ENCODE measurements at places on chromosomes 6 and 20.
A peak's percentile ranks its signal among the peaks of the same experiment; 100 is the strongest.

- no peak for DNase-seq
Observed at GRCh38 chr6:75171986-75172385, 33.9 kb downstream of the COL12A1 start.

- DNase-seq, result no peak
Observed at GRCh38 chr6:1103021-1103420, 208.9 kb upstream of the FOXQ1 start.

DNA sequence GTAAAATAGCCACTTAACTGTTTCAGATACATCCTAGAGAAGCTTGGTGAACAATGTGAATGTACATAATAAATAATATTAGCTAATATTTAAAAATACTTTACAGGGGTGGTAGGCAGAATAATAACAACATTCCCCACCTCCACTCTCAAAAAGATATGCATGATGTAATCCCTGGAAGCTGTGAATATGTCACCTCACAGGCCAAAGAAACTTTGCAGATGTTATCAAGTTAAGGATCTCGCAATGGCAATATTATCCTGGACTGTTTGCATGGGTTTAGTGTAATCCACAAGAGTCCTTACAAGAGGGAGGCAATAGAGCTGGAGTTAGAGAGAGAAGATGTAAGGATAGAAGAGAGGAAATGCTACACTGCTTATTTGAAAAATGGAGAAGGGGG lies 7.0 kb upstream of the PTPRK start:
- DNase-seq, result no peak

- DNase-seq, result no peak
Observed at GRCh38 chr6:130943738-130944137, 116.5 kb downstream of the SMLR1 start.

DNA sequence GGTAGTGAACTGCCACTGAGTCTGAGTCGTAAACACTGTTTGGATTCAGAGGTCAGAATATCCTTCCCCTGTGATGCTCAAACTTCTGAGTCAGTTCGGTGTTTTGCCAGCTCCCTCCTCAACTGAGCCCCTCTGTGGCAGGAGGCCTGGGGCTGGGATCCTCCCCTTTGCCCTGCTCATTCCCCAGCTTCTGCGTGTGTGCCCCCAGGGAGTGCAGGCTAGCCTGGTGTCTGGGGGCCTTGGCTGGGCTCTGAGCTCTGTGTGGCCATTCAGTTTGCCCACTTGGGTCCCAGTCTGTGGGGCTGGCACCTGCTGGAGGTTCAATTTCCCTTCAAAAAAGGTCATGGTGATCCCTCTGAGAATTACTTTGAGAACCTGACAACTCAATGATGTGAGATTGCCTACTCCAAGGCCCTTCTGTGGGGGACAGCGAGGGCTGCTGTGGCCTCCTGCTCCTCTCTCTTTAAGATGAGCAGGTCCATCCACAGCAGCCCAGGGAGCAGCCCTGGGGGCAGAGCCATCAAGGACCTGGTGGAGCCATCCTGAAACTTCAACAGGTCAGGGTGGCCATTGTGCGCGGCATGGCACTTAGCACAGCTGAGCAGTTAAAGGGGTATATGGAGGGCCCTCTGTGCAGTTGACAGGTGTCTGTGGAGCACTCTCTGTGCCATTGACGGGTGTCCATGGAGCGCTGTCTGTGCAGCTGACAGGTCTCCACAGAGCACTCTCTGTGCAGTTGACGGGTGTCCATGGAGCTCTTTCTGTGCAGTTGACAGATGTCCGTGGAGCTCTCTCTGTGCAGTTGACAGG lies 147.2 kb downstream of the SYCP2 start:
- DNase-seq, result no peak

GRCh38 chr20:3258429-3258828 lies 19.4 kb upstream of the SLC4A11 start:
- DNase-seq, result no peak

DNA sequence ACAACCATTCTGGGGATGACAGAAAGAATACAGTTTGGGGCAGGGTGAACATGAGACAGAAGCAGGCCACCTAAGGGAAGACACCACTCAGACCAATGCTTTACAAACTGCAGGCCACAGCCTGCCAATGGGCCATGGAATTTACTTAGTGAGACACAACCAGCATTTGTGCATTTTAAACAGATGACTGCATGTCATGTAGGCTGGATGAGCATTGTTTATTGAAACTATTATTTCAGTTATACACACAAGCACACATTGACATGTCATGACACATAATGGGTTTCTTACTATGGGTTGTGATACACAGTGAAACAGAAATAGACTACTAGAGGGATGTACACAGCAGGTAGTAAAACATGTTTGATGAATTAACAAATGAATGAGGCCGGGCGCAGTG lies 8.0 kb downstream of the PGM3 start:
- no peak for DNase-seq

DNA sequence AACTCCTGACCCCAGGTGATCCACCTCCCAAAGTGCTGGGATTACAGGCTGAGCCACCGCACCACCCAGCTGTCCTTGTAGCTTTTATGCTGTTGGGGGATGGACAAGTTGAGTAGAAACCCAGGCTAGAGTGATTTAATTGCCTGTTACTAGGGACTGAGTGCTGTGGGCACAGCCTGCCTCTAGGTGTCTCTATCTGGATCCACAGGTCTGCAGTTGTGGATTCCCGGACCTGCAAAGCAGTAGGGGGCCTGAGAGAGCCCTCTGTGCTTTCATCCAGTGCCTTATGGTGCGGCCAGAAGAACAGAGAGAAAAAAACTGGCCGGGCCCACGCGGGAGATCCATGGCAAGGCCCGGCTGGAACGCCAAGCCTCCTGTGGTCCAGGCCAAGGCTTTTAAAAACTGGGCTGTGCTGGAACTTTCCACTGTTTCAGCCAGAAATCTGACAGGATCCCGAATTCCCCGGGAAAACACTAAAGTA lies 5.2 kb downstream of the SIRPA start:
- no peak for DNase-seq

- no peak for DNase-seq
Observed at GRCh38 chr6:37741757-37742400, 44.2 kb upstream of the MDGA1 start.

GRCh38 chr6:40377173-40377806 lies 209.9 kb downstream of the LRFN2 start:
- no peak for DNase-seq

DNA sequence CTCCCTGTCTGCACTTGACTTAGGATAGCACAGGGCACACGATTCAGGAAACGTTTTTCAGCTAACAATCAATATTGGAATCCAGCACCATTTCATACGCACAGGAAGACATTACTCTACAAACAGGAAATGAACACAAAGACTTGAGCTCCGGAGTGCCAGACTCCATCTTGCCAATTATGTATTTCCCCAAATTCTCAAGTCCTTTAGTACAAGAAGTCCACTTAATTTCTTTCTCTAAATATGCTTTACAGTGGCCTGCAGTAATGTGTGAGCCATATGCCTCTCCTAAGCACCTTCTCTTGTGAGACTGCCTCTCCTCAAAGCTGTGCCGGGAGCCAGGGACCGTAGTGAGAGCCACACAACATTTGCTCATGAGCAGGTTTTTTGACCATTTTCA lies 168.2 kb downstream of the THBS2 start:
- DNase-seq, result no peak

GRCh38 chr6:154277629-154278017 lies 79.0 kb downstream of the IPCEF1 start:
- no peak for DNase-seq

GRCh38 chr6:104788400-104788799 lies 71.3 kb downstream of the HACE1 start:
- no peak for DNase-seq

- DNase-seq, result no peak
Observed at GRCh38 chr20:60467771-60468170, 509.5 kb downstream of the CDH26 start.

DNA sequence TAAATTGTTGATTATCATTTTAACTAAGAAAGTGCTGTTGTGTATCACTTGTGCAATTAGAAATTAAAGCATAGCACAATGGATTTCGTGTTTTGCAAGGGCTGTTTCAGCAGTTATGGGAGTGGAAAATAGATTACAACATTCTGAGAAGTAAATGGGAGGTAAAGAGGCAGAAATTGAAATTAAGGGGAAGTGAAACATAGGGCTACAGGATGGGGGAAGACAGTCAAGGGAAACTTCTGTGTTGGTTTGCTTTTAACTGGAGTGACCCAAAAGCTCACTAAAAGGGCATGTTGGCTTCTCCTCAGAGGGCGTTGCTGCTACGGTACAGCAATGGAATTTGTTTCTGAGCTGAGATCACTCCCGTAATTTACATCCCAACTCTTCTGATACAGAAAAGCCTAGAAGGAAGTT lies 147.5 kb downstream of the BCAS1 start:
- no peak for DNase-seq

- DNase-seq, result no peak
Observed at GRCh38 chr6:13660893-13661292, 45.8 kb downstream of the NOL7 start.

DNA sequence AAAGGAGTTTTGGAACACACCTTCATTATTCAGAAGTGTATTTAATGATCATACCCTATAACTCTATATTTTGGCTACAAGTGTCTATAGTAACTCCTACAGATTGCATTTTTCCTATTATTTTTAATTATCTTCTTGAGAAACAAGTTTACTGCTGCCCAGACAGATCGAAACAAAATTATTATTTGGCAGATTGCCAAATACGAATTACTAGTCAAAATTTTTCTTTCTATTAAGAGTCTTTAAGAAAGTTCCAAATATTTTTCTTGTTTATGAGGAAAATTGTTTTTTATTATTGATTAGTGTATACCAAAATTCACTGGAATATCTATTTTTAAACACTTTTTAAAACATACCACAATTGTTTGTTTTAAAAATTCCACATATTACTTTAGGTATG lies 821.9 kb upstream of the SLC35B3 start:
- no peak for DNase-seq

DNA sequence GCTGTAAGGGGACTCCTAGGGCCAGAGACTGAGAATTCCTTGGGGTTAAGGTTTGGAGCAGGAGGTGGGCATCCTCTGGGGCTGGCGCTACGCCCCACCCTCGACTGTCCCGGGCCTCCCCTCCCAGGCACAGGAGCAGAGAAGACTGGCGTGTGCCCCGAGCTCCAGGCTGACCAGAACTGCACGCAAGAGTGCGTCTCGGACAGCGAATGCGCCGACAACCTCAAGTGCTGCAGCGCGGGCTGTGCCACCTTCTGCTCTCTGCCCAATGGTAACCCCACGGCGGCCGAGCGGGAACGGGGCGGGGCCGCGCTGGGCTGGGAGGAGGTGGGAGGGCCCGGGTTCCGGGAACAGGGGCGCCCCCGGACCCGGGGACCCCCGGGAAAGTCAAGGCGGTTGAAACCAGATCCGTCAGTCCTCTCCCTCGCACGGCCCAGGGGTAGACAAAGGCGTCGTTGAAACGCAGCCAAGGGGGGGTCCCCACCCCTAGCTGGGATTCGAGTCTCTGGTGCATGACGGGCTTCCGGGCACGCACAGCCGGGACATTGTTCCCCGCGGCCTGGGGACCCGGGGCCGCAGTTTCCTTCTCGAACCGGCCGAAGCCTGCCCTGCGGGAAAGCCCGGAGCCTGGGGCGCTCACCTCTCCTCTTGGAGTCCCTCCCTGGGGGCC lies 844 bp downstream of the WFDC2 start:
- DNase-seq, result peak; percentile 12

GRCh38 chr6:148464319-148465010 lies 121.8 kb downstream of the SASH1 start:
- DNase-seq, result peak; percentile 51

DNA sequence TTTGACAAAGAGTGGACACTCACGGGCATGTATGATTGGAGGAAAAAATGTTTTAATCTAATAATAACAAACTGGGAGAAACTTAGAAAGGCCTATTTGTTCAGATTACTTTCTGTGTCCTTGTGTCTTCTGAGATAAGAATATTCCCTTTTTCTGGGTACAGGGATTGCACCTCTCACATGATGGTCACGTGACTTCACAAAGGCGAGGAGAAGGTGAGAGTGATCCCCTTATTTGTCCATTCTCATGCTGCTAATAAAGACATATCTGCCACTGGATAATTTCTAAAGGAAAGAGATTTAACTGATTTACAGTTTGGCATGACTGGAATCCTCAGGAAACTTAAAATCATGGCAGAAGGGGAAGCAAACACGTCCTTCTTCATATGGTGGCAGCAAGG lies 989.7 kb upstream of the FLRT3 start:
- DNase-seq, result no peak

DNA sequence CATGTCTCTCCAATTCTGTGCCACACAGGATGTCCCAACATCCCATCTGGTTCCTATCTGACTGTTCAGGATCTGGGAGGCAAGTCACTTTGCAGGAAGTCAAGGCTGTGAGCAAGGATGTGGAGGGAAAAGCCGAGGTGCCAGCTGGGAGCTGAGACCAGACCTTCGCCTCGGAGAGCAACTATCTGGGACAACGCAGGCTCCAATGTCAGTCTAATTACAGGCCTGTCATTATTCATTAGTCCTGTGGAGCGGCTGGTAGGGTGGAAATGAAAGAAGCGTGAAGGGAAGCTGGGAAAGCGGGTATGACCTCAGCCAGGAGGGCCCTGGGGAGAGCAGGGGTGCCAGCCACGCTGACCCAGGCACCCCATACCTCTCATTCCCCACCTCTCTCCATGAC lies 147.3 kb downstream of the UNC5CL start:
- DNase-seq, result no peak

- no peak for DNase-seq
Observed at GRCh38 chr6:83490217-83490807, 22.0 kb upstream of the PRSS35 start.

DNA sequence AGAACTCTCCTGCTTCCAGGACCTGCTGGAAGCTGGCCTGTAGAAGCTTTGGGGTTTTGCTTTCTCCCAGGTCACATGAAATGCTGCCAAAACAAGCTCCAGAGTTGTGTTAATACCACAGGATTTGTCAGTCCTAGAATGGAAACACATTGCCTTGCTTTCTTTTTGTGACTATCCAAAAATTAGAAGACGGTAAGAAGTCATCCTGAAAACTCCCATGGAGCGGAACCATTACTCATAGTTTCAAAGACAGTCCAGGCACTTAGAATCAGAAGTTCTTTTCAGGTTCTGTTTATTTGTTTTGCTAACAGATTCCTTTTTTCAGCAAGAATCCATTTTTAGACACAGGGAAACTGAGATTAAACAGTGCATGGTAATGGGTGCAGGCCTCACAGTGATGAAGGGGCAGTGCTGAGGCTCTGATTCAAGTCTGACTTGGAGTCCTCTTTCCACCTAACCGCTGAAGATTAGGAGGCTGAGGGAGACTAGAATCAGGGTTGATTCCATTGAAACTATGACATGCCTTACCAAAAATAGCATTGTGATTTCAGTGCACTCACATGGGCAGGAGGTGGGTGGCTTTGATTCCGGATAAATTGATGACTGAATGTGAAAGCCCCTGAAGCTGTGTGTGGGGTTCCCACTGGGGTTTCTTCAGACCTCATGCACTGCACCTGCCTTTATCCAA lies 72.2 kb upstream of the NAA20 start:
- no peak for DNase-seq

DNA sequence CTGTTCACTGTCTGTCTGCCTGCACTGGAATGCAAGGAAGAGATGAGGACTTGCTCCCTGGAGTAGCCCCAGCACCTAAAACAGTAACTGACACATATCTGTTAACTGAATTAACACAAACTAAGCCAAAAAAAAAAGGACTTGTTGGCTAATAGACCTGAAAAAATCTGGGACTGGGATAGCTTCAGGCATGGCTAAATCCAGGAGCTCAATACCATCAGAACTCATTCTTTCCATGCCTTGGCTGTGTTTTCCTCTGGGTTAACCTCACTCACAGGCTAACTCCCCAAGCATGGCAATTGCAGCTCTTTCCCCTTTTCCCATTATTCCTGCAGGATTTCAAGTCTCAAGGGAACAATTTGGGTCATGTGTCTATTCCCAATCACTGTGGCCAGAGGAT lies 21.6 kb upstream of the ARFGEF2 start:
- no peak for DNase-seq

GRCh38 chr6:170045981-170046667 lies 244.8 kb downstream of the DLL1 start:
- no peak for DNase-seq
